Prostate gland (tissue), 2 donors: ENCODE measurements at places on chromosomes 1 and 21.

GRCh38 chr1:211281320-211282022, 22.3 kb downstream of the RCOR3 start:
- no peak for DNase-seq

DNA sequence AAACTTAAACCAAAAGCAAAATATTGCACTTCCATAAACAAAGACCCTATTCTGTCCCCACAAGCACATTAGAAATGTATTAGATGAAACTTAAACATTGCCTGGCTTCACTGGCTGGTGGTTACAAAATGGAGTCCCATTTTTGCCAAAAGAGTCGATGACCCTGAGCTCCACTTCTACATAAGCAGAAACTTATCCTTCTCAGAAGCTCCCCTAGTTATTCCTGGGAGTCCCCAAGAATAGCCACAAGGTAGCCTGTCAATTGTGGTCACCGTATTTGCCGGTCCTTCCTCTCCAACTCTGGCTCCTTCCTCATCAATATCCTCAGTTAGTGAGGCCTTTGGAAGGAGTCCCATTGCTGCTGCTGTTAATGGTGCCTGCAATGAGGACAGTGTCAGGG, 37.3 kb downstream of the CDCP2 start:
- DNase-seq = no peak

DNA sequence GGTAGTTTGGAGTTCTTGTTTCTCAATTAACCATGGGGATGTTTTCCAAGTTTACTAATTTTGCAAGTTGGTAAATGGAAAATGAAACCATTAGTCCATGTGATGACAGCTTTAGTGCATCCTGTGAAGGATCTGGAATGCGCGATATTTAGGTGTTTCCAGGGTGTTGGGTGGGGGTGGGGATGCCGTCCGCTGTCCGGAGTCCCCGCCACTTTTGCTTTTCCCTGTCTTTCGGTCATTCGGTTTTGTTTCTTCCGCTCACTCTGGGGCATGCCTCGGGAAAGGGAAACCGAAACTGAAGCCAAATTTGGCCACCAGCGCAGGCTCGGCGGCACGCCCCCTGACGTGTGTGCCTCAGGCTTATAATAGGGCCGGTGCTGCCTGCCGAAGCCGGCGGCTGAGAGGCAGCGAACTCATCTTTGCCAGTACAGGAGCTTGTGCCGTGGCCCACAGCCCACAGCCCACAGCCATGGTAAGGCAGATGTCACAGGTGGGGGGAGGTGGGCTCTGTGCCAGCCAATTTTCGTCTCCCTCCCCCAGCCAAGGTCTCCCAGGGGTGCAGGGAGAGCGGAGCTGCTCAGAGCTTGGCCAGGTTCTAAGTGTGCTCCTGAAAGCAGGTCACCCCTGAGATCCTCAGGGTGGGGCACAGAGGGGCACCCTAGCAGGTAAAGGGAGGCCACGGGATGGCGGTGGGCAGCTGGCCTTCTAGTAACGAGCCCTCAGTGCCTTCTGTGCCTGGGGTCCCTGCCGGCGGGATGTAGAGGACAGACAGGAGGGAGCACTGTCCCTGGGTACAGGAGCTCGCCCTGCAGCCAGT, at the start of gene ISG15:
ISG15 (plus strand) TSS at position 393 of the 817 bp plus-strand sequence; CDS start at position 470, 77 bp downstream.
- peak; percentile 87 for DNase-seq

DNA sequence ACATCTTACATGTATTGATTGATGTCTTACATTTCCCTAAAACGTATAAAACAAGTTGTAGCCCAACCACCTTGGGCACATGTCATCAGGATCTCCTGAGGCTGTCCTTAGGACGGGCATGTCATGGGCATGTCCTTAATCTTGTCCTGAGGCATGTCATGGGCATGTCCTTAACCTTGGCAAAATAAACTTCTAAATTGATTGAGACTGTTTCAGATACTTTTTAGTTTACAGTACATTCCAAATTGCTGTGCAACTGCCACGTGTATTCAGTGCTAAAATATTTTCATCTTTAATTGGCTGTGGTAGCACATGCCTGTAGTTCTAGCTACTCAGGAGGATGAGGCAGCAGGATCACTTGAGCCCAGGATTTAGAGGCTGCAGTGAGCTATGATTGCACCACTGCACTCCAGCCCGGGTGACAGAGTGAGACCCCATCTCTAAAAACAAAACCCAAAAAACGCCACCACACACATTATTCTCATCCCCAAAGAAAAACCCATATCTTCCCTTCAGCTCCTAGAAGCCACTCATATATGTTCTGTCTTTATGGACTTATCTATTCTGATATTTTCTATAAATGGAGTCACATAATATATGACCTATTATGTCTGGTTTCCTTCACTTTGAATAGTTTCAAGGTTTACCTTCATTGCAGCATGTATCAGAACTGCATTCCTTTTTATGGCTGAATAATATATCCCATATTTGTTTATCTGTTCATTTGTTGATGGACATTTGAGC, 96.0 kb upstream of the BTG3 start:
- DNase-seq = no peak

- no peak for DNase-seq
Observed at GRCh38 chr1:29924017-29924431, 687.7 kb downstream of the PTPRU start.

DNA sequence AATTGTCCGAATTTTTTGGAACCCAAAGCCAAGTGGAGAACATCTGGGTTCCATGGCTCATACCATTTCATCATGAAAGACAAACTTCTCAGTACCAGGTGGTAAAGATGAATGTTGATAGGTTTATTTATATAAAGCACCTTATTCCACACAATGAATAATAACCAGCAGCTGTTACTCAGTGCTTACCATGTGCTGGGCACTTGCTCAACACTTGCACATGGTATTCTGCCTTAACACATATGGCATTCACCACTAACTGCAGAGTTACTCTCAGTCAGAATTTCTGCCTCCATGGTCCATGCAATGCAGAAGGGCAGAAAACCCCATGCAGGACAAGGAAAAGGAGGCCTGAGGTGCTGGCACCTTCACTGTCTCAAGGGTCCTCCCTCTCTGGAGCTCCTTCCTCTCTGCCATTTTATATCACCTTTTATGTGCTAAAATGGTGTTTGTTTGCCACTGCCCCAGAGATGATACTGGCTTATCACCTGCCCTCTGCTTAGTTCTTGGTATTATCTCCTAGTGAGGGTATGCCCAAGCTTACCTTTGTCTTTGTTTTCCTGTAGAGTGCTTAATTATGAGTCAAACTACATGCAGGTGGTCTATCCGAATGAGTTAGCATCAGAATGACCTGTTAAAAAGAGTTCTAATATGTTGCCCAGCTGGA, 76.7 kb upstream of the ZNF326 start:
- DNase-seq = no peak

- no peak for DNase-seq
Observed at GRCh38 chr1:10626791-10627410, 152.2 kb downstream of the PEX14 start.

- peak; percentile 63 for DNase-seq
Observed at GRCh38 chr1:203744075-203744972, 20.7 kb upstream of the LAX1 start.

- no peak for DNase-seq
Observed at GRCh38 chr1:19866758-19867157, 15.4 kb upstream of the OTUD3 start.

GRCh38 chr1:201933840-201934430, 12.4 kb downstream of the LMOD1 start:
- no peak for DNase-seq

- DNase-seq = peak; percentile 10
Observed at GRCh38 chr1:243730487-243731150, 119.4 kb downstream of the AKT3 start.

GRCh38 chr1:71080230-71080738, 551 bp downstream of the ZRANB2 start:
- DNase-seq = no peak

GRCh38 chr1:216332462-216332861, 90.8 kb downstream of the USH2A start:
- no peak for DNase-seq

- no peak for DNase-seq
Observed at GRCh38 chr1:94765958-94766357, 54.2 kb upstream of the SLC44A3 start.

DNA sequence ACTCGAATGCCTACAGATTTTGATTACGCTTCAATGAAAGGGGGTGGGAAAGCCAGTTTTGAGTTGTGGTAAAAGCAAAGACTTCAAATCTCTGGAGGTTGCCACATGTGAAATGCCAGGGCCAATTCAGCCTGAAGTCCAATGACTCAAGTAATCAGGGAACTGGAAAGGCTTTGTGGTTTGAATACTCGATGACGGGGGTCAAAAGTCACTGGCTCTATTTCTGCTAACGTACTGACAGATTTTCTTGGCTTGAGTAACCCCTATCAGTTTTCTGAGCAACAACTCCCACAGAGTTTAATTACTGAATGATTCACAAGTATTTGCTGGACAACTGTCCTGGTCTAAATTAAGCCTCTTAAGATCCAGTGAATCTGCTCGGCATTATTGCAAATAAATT, 152.2 kb downstream of the SIPA1L2 start:
- no peak for DNase-seq

GRCh38 chr1:156347331-156347730, 9.0 kb downstream of the TSACC start:
- no peak for DNase-seq

DNA sequence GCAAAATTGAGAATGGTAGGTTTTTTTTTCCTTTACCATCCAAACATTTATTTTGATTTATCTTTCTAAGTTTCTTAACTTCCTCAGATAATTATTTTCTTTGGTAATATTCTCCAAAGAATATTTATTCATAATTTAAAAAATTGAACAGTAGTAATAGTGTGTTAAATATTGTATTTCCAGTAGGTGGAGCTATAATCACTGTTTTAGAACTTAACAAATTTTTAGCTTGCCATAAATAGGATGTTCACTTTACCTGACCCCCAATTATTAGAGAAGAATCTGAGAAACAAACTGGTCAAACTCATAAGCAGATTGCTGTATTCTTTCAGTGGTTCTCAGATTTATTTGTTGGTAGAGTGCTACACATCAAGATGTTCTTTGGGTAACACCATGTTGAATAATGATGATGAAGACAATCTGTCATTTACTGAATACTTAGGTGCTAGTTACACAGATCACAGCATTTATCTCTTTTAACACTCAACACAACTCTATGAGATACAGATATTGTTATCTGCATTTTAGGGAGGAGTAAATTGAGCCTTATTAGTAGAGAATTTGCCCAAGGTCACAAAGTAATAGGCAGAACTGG, 82.4 kb upstream of the GPR88 start:
- DNase-seq = no peak

- DNase-seq = peak; percentile 8
Observed at GRCh38 chr1:235326719-235327558, 1.0 kb downstream of the ARID4B start.

DNA sequence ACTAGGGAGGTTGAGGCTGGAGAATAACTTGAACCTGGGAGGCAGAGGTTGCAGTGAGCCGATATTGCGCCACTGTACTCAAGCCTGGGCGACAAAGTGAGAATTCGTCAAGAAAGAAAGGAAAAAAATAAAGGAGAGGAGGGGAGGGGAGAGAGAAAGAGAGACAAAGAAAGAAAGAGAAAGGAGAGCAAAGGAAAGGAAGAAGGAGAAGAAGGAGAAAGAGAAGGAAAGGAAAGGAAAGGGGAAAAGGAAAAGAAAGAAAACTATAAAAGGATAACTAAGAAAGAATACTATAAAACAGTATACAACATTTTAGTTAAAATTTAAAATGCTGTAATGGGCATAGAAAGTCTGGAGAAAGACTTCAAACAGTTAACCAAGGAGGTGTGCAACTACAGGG, 33.6 kb downstream of the EIF4G3 start:
- no peak for DNase-seq

- no peak for DNase-seq
Observed at GRCh38 chr1:75133750-75134646, at the start of gene LHX8. TSS of gene LHX8 (plus strand) at chr1:75134388. CDS start at chr1:75136615, 2,227 bp downstream.

- peak; percentile 51 for DNase-seq
Observed at GRCh38 chr1:2046174-2046917, 3.9 kb upstream of the PRKCZ start.

DNA sequence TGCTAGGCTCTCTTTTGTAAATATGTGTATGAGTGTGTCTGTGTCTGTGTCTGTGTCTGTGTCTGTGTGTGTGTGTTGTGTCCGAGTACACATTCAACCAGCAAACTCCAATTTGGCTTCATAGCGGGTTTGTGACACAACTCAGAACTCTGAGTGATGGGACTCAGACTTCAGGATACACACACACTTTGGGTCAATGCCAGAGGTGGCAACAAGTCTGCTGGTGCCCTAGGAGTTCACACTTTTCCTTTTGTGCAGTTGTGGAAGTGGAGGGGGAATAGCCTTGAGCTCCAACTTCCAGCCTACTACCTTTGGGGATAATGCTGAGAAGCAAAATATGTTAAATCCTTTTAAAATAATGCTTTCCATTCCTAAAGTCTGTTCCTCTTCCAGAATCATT, 16.6 kb upstream of the TBX15 start:
- no peak for DNase-seq

GRCh38 chr1:10495952-10496351, 21.2 kb downstream of the PEX14 start:
- DNase-seq = peak; percentile 90

- DNase-seq = no peak
Observed at GRCh38 chr1:181497870-181498269, 14.6 kb downstream of the CACNA1E start.

- DNase-seq = no peak
Observed at GRCh38 chr1:30023339-30024022, 699.9 kb downstream of the MATN1 start.

DNA sequence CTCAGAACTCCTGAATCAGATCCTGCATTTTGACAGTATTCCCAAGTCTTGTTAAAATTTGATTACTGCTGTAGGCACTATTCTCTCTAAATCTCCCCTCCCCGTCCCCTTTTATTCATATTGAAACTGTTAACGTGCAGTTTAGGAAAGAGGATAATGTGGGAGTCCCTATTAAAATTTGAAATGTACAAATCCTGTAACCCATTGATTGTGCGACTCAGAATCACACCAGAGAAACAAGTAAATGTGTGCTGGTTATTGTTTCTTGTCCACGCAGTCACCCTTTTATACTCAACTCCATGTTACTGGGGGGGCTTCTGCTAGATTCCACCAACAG, 584 bp upstream of the LTN1 start:
- no peak for DNase-seq

- DNase-seq = peak; percentile 68
Observed at GRCh38 chr1:18948913-18949685, 7.4 kb downstream of the IFFO2 start.

- DNase-seq = no peak
Observed at GRCh38 chr1:54421101-54421504, 14.9 kb upstream of the SSBP3 start.

DNA sequence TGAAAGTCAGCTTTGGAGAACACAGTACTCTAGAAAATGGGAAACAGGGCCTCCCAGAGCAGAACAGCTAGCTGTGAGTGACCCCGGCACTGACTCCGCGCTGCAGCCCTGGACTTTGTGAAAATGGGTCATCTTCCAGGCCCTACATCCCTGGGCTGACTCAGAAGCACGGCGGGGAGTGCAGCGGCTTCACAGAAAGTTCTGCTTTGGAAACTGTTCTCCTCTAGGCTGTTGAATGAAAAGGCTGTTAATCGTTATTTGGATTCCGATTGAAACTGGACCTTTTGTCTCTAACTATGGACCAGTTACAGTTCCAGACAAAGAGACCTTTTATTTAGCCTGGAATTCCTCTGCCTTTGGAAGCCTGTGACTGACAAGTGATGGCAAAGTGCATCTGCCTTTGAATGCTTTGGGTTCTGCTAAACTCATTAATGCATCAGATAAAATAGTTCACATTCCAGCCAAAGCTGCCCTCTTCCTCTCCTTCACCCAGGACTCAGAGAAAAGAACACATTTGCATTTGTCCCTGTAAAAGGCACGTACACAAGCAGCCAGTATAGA, 144.9 kb upstream of the HOOK1 start:
- DNase-seq = no peak
